ENCODE measurements at places on chromosomes 3 and 15.

DNA sequence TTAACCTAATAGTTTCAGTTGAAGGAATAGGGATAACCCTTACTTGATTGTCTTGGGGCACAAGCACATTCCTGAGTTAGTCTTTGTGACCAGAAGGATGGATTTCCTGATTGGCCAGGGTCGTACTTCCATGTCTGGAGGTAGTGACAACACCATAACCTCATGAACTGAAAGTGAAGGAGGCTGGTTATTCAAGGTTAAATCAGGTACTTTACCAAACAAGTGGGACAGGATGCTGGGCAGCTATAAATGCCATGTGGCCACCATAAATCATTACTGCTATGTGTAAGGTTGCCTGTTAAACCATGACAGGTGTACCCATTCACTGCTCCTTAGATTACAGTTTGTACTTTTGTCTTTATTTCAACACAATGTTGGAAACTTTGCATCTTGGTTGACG, 128.3 kb upstream of the SAMMSON start:
- no peak for DNase-seq

DNA sequence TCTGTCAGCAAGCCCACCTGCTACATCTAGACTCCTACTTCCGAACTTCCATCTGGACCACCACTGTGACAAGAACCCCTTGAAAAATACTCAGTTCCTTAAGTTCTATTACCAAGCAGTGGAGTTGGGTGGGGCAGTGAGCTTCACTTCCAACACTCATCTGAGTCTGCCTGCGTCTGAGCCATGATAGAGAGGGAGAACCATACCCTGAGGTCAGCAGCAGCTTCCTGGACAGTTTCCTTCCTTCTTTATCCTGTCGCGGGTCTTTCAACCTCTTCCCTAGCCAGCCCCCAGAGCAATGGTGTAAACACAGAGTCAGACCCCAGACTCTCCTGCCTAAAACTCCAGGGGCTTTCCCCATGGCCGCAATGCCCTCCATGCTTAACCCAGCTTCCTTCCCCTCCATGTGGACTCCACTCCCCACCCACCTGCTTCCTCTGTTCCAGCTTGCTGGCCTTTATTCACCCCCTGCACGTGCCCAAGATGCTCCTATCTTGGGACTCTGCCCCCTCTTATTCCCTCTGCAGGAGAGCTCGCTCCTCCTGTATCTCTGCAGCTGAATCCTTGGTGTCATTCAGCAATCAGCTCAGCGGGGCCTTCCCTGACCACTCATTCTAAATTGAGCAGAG, 211.2 kb downstream of the SHQ1 start:
- DNase-seq: no peak

DNA sequence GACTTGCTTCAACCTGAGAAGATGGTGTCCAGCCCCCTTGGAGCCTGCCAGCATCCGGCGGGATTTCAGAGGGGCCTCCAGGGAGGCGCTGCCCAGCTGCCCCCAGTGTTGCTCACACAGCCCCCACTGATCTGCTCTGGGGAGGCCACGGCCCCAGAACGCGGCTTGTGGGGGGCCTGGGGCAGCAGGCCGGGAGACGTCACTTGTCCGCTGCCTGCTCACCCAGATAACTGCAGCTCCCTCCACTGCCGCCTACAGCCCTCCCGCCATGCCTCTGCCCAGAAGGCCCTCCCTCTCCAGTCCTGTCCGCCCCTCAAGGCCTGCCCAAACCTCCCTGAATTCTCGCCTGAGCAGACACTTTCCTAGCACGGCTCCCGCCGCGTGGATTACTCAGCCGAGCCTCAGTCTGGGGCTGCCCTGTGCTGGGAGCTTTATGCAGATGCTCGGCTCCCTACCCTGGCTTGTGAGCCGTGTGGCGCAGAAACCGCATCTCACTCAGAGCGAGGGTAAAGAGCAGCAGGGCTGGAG, 17.2 kb upstream of the ADIPOQ start:
- DNase-seq: peak; percentile 22

- no peak for DNase-seq
Observed at GRCh38 chr3:55090291-55090690, 162.4 kb upstream of the LRTM1 start.

GRCh38 chr3:77040216-77040615, 317 bp downstream of the ROBO2 start:
- DNase-seq: no peak

GRCh38 chr3:184543843-184544512, 17.6 kb upstream of the EPHB3 start:
- DNase-seq: peak; percentile 54

DNA sequence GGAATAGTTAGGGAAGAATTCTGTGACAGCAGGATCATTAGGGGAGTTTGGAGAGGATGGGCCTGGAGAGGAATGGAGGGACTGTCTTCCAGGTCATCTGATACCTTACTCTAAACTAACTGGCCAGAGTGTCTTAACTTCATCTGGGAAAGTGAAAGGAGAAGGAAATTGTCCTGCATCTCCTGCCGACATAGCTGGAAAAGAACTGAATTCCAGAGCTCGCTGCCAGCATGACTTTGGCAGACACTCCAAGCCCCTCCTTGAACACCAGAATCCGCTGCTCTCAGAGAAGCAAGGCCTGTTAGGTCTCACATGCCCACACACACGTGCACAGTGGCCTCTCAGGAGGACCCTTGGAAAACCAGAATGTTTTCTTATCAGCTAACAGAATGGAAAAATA, 10.5 kb downstream of the ABI3BP start:
- no peak for DNase-seq

GRCh38 chr15:71276336-71276665, 161.0 kb downstream of the THSD4 start:
- no peak for DNase-seq

- DNase-seq: no peak
Observed at GRCh38 chr15:95680728-95681127, 649.8 kb upstream of the NR2F2 start.

GRCh38 chr3:171001957-171002694, 24.4 kb downstream of the SLC2A2 start:
- DNase-seq: no peak

- peak; percentile 64 for DNase-seq
Observed at GRCh38 chr15:55681631-55682030, 61.3 kb downstream of the PRTG start.

GRCh38 chr3:39121621-39122020, 14.1 kb downstream of the TTC21A start:
- DNase-seq: no peak

- no peak for DNase-seq
Observed at GRCh38 chr15:99734575-99734974, 1.3 kb upstream of the LYSMD4 start.

DNA sequence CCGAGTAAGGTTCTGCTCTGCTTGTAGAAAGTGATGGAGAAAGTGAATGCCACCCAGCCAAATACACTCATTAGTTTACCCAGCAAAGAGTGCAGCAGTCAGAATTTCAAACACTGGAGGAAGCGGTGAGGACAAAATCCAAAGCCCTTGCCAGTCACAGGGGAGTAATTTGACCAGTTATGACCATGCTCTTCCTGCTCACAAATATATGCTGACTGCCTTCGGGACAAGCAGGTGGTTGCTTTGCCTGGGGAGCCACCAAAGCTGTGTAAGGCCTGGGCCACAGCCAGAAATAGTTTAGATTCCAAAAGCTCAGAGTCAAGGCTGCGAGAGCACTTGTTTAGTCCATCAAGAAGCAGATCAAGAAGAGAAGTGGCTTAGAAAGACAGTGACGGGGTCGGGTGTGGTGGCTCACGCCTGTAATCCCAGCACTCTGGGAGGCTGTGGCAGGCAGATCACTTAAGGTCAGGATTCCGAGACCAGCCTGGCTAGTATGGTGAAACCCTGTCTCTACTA, 51.0 kb upstream of the ATP13A3 start:
- DNase-seq: no peak

DNA sequence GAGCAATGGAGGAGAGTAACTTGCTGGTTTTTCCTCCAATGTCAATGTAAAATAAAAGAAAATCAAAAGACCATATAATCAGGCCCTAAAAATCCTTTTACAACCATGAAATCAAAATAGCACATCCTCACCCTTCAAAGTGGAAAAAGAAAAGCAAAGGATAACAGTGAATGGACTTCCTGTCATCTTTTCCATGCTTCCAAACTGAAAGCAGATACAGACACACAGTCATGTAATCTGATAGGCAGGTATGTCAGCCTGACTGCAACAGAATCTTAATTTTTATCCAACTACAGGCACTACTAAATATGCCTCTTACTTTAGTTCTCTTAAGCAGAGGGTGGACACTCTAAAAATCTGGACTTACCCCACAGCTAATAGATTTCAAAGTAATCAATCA, 27.8 kb upstream of the IGDCC4 start:
- DNase-seq: no peak

GRCh38 chr3:168436245-168436724, 340.6 kb upstream of the GOLIM4 start:
- no peak for DNase-seq

GRCh38 chr3:152719264-152719663, 115.7 kb upstream of the P2RY1 start:
- no peak for DNase-seq

DNA sequence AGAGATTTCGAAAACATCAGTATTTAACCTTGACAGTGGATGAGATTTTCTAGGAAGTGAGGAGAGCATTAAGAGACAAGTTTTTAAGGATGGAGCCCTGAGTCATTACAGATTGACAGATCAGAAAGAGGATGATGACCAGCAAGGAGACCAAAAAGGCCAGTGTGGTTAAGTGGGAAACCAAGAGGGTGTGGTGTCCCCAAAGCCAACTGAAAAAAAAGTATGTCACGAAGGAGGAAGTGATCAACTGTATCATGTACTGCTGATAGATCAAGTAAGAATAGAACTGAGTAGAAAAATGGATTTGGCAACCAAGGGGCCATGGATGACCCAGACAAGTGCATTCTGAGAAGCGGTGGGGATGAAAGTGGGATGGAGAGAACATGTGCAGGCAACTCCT, 491.8 kb downstream of the FHIT start:
- no peak for DNase-seq

- DNase-seq: no peak
Observed at GRCh38 chr3:158404131-158404718, 166.8 kb upstream of the MLF1 start.

DNA sequence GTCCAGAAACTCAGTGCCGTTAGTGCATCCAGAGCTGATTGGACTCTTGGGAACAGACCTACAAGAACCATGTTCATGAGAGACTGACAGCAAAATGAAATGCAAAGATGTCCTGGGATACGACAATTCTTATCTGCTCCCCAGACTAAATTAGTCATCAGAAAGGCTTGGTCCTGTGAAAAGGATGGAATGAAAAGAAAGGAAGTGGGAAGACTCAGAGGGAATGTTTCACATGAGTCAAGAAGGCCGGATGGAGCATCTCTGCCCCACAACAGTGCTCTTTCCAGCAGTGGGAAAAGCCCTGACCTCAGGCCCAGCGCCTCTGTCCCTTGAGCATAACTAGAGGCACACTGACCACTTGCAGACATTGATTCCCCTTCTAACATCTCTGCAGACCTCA, 39.3 kb upstream of the UACA start:
- DNase-seq: no peak

DNA sequence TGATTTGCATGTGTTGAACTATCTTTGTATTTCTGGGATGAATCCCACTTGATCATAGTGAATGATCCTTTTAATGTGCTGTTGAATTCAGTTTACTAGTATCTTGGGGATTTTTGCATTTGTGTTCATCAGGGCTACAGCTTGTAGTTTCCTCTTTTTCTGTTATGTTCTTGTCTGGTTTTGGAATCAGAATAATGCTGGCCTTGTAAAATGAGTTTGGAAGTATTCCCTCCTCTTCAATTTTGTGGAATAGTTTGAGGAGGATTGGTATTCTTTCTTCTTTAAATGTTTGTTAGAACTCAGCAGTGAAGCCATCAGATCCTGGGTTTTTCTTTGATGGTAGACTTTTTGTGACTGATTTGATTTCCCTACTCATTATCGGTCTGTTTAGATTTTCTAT, 63.1 kb upstream of the FBN1 start:
- DNase-seq: no peak

DNA sequence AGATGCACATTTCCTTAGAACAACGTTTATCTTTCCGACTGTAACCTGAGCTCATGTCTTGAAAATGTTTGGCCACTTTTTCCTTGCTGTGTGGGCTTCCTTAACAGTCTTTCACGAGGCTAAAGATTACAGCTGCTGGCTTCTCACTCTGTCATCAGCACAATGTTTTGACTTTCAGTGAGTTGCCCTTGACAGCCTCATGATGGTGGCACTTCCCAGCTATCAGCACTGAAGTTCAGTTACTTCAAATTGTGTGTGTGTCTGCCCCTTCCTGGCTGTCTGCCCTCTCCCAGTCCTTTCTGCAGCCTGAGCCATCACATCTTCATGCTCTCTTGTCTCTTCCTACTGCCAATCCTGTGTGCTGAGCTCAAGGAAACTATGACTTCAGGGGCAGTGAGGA, 152.2 kb downstream of the NTRK3 start:
- no peak for DNase-seq

- no peak for DNase-seq
Observed at GRCh38 chr15:39512643-39513042, 68.2 kb upstream of the THBS1 start.

All from CD4-positive, CD25-positive, alpha-beta regulatory T cell (primary cell).